OCI-LY7 (cell line): ENCODE measurements at places on chromosomes 13 and 19. TPM values are rescaled to one million over a fixed set of nuclear protein-coding genes. Genes with fewer than 3 reads are reported as not detected.

The PPM1N gene
- total RNA-seq: 2.8 and 2.9 TPM in 2 replicates

The PCSK4 gene
- total RNA-seq: 13.0 and 15.7 TPM in 2 replicates

The ZNF418 gene
- total RNA-seq: 1.5 and 1.7 TPM in 2 replicates

The CACNG8 gene
- total RNA-seq: not detected in 2 replicates

The ZSCAN4 gene
- total RNA-seq: not detected in 2 replicates

The CD37 gene
- 279 and 352 TPM in 2 replicates for total RNA-seq

The ZNF813 gene
- total RNA-seq: 6.6 and 6.7 TPM in 2 replicates

The BRME1 gene
- total RNA-seq: 7.1 and 7.2 TPM in 2 replicates

The HSPB6 gene
- total RNA-seq: 1.7 and 1.8 TPM in 2 replicates

The C1QTNF9B gene
- not detected in 2 replicates for total RNA-seq

The MEX3D gene
- 9.4 and 11.9 TPM in 2 replicates for total RNA-seq

The SHC2 gene
- 0.48 and 0.65 TPM in 2 replicates for total RNA-seq

The ZNF846 gene
- total RNA-seq: 10.9 and 16.6 TPM in 2 replicates

The ZNF792 gene
- total RNA-seq: 9.5 TPM in 2 replicates

The IL11 gene
- 0.46 and 0.55 TPM in 2 replicates for total RNA-seq

The NALCN gene
- total RNA-seq: not detected in 2 replicates

The PDE4C gene
- 0.77 and 1.4 TPM in 2 replicates for total RNA-seq

The PRSS57 gene
- total RNA-seq: not detected in 2 replicates

The ZNF414 gene
- total RNA-seq: 39.0 and 47.5 TPM in 2 replicates

The CYP4F12 gene
- not detected in 2 replicates for total RNA-seq

The COL4A2 gene
- 0.24 and 0.34 TPM in 2 replicates for total RNA-seq

The CGB8 gene
- total RNA-seq: not detected in 2 replicates

The IGFL1 gene
- total RNA-seq: not detected in 2 replicates
